ENCODE measurements at places on chromosomes 6 and 20. TPM values are rescaled to one million over a fixed set of nuclear protein-coding genes. Genes with fewer than 3 reads are reported as not detected.

GRCh38 chr6:136764517-136764993 lies 27.7 kb downstream of the MAP3K5 start:
- ATAC-seq = no peak

- ATAC-seq = no peak
Observed at GRCh38 chr6:139858429-139858828, 484.0 kb upstream of the CITED2 start.

- no peak for ATAC-seq
Observed at GRCh38 chr6:139743664-139744437, 369.4 kb upstream of the CITED2 start.

- ATAC-seq = peak; percentile 65
Observed at GRCh38 chr6:33235221-33235634, 26.9 kb downstream of the RING1 start.

DNA sequence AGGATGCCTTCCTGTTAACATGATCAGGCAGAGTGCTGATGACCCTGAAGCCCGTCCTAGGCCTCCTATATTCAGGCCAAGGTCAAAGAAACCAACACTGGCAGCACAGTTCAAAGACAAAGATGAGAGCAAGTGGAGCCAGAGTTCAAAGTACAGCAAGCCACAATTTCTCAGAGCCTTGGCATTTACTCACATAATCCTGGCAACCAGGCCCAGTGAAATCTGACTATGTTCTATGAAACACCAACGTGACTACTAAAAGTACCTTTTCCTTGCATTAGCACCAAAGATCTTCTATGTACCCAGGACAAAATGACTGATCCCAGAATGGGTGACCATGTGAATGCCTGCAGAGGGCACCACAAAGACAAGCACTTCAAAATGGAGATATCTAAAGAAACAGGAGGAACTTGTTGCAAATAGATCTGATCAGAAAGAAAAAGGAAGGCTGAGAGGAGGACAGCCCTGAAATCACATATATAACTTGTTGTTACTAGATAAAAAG lies 3.9 kb downstream of the NFS1 start:
- ATAC-seq = no peak

GRCh38 chr6:44738601-44739146 lies 351.2 kb downstream of the CDC5L start:
- no peak for ATAC-seq

- ATAC-seq = no peak
Observed at GRCh38 chr6:105251689-105252088, 71.9 kb upstream of the POPDC3 start.

- no peak for ATAC-seq
Observed at GRCh38 chr20:50799176-50799889, 4.5 kb downstream of the BCAS4 start.

GRCh38 chr6:27157459-27158315 lies 89.8 kb upstream of the PRSS16 start:
- ATAC-seq = peak; percentile 92

DNA sequence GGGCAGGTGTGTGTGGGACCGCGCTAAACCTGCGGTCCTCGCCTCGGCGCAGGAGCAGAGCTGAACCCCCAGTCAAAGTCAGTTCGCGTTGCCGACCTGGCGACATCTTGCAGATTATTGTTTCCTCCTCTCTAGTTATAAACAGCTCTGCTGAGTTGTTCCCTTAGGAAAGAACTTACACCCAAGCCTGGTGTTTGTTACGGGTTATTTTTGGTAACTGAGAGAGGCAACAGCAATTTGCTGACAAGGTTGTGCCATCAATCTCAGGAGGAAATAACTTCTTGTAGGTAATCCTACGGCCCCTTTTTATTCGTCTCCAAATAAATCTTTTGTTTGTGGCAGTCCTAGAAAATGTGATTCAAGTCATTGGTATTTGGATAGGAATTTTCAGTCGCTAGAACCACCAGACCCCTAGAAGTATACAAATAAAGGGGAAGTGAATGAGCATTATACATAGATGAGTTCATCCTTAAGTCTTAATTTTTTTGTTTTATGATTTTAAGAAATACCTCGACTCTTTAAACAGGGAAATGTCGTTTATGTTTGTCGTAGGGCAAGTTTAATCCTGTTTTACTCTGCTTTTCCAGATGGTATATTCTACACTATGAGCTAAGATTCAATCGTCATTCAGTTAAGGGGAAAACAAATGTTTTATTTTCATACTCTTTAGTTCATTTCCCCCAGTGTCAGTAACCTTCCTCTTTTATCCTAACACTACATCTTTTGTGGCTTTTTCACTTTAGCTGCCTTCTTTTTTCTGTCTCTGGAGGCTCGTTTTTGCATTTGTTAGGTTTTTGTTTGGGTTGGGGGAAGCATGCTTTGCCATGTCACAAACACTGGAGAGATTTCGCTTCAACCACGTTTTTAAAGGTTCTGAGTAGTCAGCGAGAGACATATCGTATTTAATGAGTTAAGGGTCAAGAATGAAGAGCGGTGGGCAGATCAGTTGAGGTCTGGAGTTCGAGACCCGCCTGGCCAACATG lies 1.2 kb downstream of the PM20D2 start:
- ATAC-seq = peak; percentile 5

GRCh38 chr6:25498505-25498904 lies 153.5 kb upstream of the SCGN start:
- no peak for ATAC-seq

GRCh38 chr20:62638679-62639406 lies 3.5 kb upstream of the SLCO4A1 start:
- ATAC-seq = no peak

DNA sequence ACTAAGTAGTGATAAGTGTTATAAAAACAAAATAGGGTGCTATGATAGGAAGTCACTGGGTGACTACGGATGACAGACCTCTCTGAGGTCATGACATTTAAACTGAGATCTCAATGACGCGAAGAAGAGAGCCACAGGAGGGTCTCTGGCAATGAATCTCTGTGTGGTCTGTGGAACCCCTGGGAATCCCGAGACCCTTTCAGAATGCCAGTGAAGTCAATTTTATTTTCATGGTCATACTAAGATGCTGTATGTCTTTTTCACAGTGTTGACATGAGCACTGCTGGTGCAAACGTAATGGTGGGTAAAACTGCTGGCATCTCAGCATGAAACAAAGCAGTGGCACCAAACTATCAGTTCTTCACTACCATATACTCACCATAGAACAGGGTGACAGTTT lies 155.0 kb downstream of the GJA10 start:
- ATAC-seq = no peak

The C2 gene
- total RNA-seq = 2.9 TPM

The ZFP57 gene
- not detected for total RNA-seq

The BTBD9 gene
- total RNA-seq = 13.8 TPM

The STX11 gene
- total RNA-seq = 0.05 TPM

The NKX2-2 gene
- total RNA-seq = 0.13 TPM

The ZBTB12 gene
- 13.5 TPM for total RNA-seq

The BTN3A1 gene
- total RNA-seq = 10.6 TPM

Measured in motor neuron (in vitro differentiated cells).